ENCODE measurements at places on chromosomes 12 and 14. TPM values are rescaled to one million over a fixed set of nuclear protein-coding genes. Genes with fewer than 3 reads are reported as not detected.

Gene PLEKHD1
- 0.01 TPM for polyA plus RNA-seq

Gene MANSC4
- not detected for polyA plus RNA-seq

Gene SLC8A3
- polyA plus RNA-seq: 0.07 TPM

Gene GTF2H3
- 40.5 TPM for polyA plus RNA-seq

Gene LRRC43
- 0.71 TPM for polyA plus RNA-seq

Gene LGR5
- 0.23 TPM for polyA plus RNA-seq

Gene MANSC1
- 2.4 TPM for polyA plus RNA-seq

Gene SYNDIG1L
- not detected for polyA plus RNA-seq

Gene CRIP1
- 1.4 TPM for polyA plus RNA-seq

Gene TAPBPL
- polyA plus RNA-seq: 13.6 TPM

Gene USP15
- polyA plus RNA-seq: 44.3 TPM

Gene CISTR
- not detected for polyA plus RNA-seq

Gene PPP4R4
- 0.39 TPM for polyA plus RNA-seq

Gene GARIN6
- not detected for polyA plus RNA-seq

Gene DHRS2
- polyA plus RNA-seq: 0.16 TPM

Gene TSHR
- polyA plus RNA-seq: not detected

Gene NPAS3
- 0.04 TPM for polyA plus RNA-seq

Gene GYS2
- polyA plus RNA-seq: not detected

Gene SIX4
- 4.7 TPM for polyA plus RNA-seq

Gene SLC6A12
- not detected for polyA plus RNA-seq

Gene ACSM4
- polyA plus RNA-seq: not detected

Gene KLRF2
- polyA plus RNA-seq: not detected

Gene IL23A
- polyA plus RNA-seq: not detected
